ENCODE measurements at places on chromosomes 7 and 10.

- DNase-seq: no peak
Measured at GRCh38 chr7:106419455-106420182, 134.8 kb upstream of the NAMPT start.

GRCh38 chr7:92647011-92647625 is 56.9 kb upstream of the FAM133B start:
- no peak for DNase-seq

- DNase-seq: no peak
Measured at GRCh38 chr10:70162892-70163201, 7.5 kb downstream of the SAR1A start.

DNA sequence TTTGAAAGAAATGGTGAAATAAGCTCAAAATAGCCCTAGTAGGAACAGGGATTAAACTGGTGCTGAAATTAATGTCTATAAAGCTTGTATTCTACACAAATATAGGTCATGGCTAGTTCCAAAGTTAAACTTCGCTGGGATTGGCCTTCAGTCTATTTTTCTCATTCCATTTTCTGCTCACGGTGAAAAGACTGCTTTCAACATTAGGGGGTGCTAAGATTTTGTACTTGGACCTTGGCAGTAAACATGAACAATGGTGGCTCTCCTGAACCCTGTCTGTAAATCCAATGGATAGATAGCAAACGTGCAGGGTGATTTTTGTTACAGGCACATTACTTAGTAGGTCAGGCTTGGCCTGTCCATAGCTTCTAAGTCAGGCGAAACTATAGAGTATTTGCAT is 36.0 kb upstream of the RSU1 start:
- DNase-seq: no peak

DNA sequence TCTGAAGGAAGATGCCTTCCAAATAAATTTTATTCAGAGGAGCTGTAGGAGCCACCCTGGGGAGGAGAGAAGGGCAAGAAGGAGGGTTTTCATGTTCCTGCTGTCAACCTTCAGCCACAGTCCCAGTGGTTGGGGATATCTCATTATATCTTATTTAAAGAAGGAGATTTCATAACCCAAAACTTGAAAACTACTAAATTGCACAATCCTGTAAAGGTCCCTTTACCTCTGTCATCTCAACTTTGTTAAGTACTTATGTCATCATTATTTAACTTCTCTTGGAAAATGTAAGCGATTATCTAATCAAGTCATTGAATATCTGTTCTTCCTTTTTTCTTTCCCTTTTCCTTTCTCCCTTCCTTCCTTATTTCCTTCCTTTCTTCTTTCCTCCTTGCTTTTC is 794.5 kb upstream of the IGFBP3 start:
- no peak for DNase-seq

- no peak for DNase-seq
Measured at GRCh38 chr10:11439523-11440053, 171.9 kb downstream of the USP6NL start.

- no peak for DNase-seq
Measured at GRCh38 chr10:75754096-75754831, 322.8 kb downstream of the LRMDA start.

GRCh38 chr10:9302140-9302746 is 1247.8 kb downstream of the GATA3 start:
- DNase-seq: no peak
